ENCODE measurements at places on chromosomes 6 and 20.
A peak's percentile ranks its signal among the peaks of the same experiment; 100 is the strongest.

- no peak for DNase-seq
These were observed 1233.0 kb upstream of the EYS start for GRCh38 chr6:66940003-66940402.

GRCh38 chr20:54137115-54137514 lies 36.7 kb downstream of the CYP24A1 start:
- no peak for DNase-seq

DNA sequence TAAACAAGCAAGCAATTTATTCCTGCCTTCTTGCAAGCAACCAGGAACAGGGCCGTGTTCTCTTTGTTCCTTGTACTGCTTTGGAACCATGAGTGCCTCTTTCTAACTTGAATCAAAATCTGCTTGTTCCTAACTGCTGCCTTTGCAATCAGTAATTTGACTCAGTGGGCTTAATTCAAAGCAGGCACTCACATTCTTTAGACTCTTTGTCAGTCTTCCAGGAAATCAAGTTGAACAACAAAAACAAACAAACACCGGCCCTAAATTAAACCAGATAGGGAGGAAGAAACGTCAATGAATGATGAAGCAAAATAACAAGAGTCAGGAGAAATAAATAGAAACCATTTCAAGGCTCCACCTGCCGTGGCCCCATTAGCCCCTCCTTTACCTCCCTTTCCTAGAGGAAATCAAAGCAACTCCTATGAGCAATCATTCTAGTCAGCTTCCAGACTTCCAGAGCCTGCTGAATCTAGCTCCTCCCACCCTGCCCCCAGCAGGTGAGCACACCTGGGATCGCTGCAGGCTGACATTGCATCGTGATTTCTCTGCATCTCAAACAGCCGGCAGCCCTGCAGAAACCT lies 582.2 kb upstream of the FLRT3 start:
- DNase-seq: no peak

GRCh38 chr20:13305284-13305683 lies 84.2 kb downstream of the ISM1 start:
- DNase-seq: no peak

DNA sequence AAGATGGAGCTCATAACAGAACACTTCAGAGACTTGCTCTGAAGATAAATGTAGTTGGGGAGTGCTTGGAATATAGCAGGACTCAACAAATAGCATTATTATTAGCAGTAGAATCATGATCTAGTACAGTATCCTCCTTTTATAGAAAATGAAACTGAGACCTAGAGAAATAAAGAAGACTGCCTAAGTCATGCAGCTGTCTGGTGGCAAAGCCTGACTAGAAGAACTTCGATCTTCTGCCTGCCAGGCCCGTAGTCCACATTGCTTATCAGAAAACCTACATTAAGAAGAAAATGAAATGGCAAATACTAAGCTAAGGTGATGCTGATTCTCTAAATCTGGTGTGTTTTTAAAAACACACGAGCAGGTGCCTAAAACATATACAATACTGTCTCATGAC lies 46.4 kb upstream of the DST start:
- no peak for DNase-seq

DNA sequence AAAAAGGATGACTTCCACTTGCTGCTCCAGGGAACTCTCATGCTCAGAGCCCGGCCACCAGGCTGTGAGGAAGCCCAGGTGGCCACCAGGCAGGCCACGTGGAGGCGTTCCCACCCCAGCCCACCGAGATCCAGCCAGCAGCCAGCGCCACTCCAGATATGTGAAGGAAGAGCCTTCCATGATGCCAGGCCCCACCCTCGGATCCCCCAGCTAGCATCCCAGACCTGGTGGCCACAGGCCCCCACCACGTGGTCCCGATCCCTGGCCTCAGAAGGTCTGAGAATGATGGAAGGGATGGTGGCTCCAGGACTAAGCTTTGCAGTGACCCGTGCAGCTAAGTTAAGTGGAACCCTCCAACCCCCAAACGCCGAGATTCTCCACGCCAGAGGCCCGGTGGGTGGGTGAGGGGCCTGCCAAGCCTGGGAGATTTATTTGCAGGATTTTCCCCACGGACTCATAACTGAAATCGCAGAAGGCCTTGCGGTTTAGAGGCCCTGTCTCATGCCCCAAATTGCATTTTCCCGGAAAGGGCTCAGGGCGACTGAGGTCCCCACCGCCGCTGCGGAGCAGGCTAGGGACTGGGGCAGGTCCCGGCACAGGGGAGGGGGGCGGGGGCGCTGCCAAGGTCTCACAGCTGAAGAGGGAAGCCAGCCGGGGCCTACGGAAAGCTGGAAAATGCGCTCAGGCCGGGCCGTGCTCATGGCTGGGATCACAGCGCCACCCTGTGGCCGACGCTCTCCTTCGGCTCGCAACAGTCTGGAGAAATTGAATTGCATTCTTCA lies 31.1 kb upstream of the CST7 start:
- peak; percentile 41 for DNase-seq

DNA sequence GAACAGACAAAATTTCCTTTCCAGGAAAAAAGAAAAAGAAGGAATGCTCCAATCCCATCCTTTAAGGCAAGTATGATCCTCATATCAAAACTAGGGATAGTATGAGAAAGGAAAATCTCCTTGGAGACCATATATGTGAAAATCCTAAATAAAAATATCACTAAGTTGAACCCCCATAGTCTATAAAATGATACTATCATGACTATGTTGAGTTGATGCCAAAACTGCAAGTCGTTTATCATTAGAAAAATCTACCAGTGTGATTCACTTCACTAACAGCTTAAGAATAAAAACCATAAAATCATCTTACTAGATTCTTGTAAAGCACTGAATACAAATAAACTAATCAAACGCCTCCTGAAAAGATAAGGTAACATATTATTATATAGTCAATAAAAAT lies 76.6 kb upstream of the STXBP5 start:
- DNase-seq: no peak

DNA sequence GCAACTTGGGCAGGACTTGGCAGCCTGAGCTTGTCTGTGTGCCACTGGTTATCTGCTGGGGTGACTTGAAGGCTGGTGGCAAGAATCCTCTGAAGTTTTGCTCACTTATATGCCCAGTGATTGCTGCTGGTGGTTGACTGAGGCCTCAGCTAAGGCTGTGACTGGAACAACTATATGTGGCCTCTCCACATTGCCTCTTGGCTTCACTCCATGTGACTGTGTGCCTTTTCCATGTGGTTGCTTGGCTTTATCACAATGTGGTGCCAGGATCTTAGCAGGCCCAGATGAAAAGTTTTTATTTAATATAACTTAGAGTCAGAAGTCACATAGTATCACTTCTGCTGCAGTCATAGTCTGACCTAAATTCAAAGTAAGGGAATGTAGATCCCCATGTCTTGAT lies 104.5 kb downstream of the ADAT2 start:
- no peak for DNase-seq

GRCh38 chr6:117393045-117393444 lies 32.7 kb downstream of the ROS1 start:
- DNase-seq: no peak
